ENCODE measurements at places on chromosomes 6 and 20.

- DNase-seq = no peak
Observed at GRCh38 chr6:89799756-89800155, 19.8 kb downstream of the MDN1 start.

DNA sequence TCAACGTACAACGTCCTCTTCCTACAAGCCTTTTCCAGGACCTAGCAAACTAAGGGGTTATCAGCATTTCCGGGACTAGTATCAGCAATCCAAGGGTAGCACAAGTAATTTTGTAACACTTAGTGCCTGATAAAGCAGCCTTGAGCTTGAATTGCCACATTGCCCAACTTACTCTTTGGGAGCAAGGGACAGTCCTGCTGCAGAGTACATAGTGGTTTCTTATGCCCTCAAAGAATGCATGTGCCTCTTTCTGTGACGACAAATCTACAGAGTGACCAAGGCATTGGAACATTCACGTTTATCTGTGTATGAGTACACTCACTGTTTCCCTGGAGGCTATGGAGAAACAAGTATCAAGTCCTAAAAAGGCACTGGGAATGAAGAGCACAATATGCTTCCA lies 3.2 kb upstream of the ID4 start:
- DNase-seq = no peak

DNA sequence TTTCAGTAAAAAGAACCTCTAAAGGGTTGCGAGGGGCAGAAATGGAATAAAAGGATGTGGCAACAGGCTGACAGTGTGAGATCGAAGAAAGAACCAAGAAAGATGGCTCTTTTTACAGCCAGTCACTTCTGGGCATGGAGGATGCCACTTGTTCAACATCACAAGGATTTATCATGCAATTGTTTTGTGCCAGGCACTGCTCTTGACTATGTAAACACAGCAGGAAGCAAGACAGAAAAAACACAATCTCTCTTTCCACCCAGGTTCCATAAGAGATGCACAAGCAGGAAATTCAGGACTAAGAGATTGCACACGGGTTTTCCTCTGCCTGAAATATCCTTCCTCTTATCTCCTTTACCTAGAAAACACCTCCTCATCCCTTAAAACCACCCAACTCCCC lies 38.0 kb downstream of the FOXA2 start:
- no peak for DNase-seq

DNA sequence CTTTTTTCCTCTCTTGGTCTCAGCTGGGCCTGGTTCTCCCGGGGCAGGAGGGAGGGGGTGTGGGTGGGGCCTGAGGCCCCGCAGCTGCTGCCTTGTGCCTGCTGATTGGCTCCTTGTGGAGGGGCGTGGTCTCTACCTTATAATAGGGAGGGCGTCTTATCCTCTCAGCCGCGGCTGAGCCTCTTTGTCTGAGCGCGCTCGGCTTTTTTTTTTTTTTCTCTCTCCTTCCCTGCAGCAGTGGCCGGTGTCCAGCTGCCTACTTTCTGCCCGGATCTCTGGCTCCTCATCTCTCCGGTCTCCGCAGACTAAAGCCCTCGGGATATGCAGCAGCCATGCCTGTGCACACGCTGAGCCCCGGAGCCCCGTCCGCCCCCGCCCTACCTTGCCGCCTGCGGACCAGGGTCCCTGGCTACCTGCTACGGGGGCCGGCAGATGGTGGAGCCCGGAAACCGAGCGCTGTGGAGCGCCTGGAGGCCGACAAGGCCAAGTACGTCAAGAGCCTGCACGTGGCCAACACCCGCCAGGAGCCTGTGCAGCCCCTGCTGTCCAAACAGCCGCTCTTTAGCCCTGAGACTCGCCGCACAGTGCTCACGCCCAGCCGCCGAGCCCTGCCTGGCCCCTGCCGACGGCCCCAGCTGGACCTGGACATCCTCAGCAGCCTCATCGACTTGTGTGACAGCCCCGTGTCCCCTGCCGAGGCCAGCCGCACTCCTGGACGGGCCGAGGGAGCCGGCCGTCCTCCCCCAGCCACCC lies 11.1 kb downstream of the FAM110A start:
- DNase-seq = peak; percentile 68

- DNase-seq = no peak
Observed at GRCh38 chr6:16721977-16722376, 39.3 kb downstream of the ATXN1 start.

DNA sequence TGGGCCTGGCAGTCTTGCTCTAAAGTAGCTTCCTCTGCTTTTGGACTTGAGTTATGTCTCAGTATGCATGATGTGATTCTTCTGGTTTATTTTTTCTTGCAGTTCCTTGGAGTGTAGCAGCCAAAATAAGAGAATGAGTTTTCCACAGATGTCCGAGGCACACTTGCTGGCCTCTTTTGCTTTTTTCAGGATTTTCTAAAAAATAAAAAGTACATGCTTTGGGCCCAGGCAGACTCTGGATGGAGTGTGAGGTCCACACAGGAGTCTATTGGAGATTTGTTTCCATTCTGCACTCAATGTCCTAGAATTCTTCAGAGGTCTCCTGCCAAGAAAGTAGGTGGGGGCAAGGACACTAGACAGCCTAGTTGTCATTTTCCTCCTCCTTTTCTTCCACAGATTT lies 477.6 kb downstream of the EPM2A start:
- no peak for DNase-seq

GRCh38 chr6:122007339-122007738 lies 392.1 kb upstream of the HSF2 start:
- DNase-seq = peak; percentile 68

GRCh38 chr20:38805502-38805957 lies at the start of gene PPP1R16B:
TSS of gene PPP1R16B (plus strand) at chr20:38805697. CDS start at chr20:38835926, 30,229 bp downstream.
- no peak for DNase-seq

DNA sequence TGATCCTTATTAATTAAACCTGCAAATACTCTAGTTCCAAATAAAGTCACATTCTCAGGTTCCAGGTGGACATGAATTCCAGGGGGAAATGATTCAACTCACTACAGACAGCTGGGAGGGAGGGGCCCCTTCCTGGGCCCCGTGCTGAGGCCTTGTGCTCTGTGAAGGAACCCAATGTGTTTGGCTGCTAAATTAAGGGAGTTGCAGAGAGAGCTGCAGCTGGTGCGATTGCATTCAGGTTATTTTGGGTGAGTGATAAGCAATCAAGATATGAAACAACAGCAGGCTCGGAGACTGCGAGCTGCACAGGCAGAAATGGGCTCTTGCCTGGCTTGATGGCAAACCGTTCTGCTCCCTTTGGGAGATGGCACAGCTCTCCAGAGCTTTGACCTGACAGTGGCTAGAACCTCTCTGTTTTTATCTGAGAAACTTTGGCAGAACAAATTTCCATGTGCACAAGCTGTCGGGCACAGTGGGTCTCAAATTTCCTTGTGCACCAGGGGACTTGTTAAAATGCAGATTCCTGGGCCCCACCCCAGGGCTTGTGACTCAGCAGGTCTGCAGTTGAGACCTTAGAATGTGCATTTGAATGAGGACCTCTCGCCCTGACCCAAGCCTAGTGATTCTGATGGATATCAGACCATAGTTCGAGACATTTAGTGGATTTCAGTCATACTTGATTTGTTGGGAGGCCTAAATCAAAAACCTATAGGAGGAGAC lies 9.8 kb downstream of the MAPK13 start:
- no peak for DNase-seq

DNA sequence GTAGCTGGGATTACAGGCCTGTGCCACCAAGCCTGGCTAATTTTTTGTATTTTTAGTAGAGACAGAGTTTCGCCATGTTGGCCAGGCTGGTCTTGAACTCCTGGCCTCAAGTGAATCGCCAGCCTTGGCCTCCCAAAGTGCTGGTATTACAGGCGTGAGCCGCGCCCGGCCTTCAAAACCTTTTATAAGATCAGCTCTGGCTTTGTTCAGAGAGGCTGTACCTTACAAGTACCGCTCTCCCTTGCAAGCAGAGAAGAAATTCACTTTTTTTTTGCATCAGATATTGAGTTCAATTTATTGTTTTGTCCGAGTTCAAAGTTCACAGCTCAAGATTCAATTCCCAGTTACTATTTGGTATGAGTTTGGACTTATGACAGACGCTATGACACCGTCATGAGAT lies 1.9 kb upstream of the DNAAF9 start:
- no peak for DNase-seq

DNA sequence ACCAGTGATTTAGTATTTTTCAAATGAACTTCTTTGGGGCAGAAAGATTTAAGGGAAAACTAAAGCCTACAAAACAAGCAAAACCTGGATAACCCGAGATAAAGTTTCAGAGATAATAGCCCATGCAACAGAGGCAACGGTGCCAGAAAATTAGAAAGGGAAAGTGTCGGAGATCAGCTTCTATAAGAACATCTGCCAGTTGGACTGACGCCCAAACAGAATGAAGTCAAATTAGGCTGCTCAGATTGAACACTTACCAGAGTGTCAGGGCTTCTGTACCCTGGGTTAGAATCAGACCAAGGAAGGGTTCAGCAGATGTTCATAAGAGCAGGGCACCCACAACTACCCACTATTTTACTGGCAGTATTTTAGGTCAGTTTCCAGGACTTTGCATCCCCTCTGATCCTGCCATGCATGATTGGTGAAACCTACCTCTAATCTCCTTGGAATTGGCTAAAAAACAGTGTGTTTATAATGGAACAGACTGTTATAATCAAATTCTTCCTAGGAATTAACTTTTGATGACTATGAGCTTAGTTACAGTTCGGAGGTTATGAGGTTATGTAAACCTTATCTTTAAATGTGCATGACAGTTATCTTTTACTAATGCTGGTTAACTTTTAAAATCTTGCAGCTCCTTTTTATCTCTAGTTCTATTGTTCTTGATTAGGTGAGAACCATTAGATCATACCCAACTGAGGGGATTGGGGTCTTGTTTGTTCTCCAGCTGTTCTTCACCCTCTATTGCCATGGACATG lies 13.1 kb downstream of the BMP2 start:
- no peak for DNase-seq

GRCh38 chr20:50690650-50691572 lies at the start of gene RIPOR3:
TSS of gene RIPOR3 (minus strand) at chr20:50691542. CDS start at chr20:50691128, 414 bp downstream.
- no peak for DNase-seq

GRCh38 chr6:144544266-144544830 lies 259.2 kb downstream of the UTRN start:
- no peak for DNase-seq

GRCh38 chr6:30960907-30961673 lies 20.3 kb downstream of the MUCL3 start:
- DNase-seq = no peak

- no peak for DNase-seq
Observed at GRCh38 chr6:35154262-35154661, 13.1 kb upstream of the TCP11 start.

GRCh38 chr20:58628491-58629214 lies 22.4 kb upstream of the STX16 start:
- DNase-seq = no peak

- no peak for DNase-seq
Observed at GRCh38 chr20:45933266-45934045, 1.0 kb upstream of the PCIF1 start.

DNA sequence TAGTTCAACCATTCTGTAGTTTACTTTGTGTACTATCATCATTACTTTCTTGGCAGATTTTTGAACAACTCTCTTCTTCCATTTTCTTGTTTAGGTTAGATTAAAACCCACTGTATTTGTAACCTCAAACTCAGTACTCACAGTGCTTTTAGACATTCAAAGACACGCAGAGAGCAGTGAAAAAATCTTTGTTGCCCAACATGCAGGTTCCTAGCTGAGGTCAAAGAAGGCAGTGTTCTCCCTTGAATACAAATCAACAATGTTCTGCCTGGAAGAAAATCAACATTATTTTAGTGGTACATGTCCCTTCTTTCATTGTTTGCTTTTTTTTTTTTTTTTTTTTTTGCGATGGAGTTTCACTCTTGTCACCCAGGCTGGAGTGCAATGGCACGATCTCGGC lies 11.2 kb downstream of the CYB5R4 start:
- DNase-seq = no peak

DNA sequence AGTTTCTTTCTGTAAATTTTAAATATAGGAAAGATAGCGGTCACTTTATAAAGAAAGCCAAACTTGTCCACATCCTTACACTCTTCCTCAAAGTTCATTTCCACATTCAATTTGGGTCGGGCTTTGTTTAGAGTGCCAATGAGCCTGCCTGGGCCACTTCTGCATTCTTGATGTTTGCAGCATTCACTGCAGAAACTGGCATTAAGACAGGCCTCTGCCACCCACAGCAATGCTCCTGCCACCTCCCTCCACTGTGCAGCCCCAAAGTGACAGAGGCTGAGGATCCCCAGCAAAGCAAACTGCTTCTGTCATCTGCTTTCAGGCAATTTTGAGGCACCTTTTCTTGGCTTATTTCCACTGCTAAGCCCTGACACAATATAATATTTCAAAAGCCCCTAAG lies 61.2 kb downstream of the TNFAIP3 start:
- no peak for DNase-seq

GRCh38 chr6:134875367-134875766 lies 74.5 kb downstream of the ALDH8A1 start:
- DNase-seq = no peak

GRCh38 chr6:82246802-82247504 lies 591 bp downstream of the IBTK start:
- no peak for DNase-seq

- DNase-seq = no peak
Observed at GRCh38 chr6:54916858-54917257, 70.3 kb downstream of the FAM83B start.

Data from fibroblast of skin of left biceps (primary cell).